ENCODE measurements at places on chromosomes 12 and 14.

DNA sequence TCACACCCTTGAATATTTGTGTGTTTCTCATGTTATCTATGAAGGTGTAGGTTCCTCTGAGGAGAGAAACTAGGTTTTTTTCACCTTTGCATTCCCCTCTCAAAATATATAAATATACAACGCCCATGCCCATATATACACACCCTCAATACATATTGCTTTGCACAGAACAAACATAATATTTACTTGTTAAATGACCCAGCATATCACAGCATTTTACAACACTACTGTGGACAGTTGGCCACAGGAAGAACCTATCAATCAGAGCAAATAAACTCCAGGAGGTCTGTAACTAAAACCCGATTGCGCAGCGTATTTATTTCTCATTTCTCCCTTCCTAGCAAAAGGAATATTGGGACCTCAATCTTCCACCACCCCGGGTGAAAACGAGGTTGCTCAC lies 196.0 kb downstream of the SLC5A8 start:
- DNase-seq = no peak

GRCh38 chr12:114703060-114703493 lies 19.1 kb upstream of the TBX3 start:
- no peak for DNase-seq

GRCh38 chr12:7012024-7012607 lies 6.2 kb downstream of the LPCAT3 start:
- no peak for DNase-seq

DNA sequence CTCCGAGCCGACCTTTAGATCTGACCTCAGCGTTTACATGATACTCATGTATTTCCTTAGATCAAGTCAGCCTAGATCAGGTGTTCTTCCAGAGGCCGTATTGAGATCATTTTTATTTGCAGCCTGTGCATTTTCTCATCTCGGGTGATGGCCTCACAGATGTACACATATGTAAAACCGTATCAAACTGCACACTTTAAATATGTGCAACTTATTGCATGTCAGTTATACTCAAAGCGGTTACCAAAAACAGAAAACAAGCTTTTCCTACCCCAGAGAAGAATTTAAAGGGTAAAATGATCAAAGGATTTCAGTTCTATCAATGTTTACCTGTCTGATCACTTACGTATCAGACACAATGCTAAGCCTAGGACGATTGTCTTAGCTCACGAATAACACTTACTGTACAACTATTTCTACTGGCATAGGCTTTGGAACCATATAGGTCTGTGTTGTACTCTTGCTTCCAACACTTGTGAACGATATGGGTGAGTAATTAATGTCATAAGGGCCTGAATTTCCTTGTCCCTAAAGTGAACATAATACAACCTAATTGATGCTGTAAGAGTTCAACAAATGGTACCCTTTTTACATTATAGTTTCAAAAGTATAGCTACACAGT lies 628 bp upstream of the LLPH start:
- no peak for DNase-seq

DNA sequence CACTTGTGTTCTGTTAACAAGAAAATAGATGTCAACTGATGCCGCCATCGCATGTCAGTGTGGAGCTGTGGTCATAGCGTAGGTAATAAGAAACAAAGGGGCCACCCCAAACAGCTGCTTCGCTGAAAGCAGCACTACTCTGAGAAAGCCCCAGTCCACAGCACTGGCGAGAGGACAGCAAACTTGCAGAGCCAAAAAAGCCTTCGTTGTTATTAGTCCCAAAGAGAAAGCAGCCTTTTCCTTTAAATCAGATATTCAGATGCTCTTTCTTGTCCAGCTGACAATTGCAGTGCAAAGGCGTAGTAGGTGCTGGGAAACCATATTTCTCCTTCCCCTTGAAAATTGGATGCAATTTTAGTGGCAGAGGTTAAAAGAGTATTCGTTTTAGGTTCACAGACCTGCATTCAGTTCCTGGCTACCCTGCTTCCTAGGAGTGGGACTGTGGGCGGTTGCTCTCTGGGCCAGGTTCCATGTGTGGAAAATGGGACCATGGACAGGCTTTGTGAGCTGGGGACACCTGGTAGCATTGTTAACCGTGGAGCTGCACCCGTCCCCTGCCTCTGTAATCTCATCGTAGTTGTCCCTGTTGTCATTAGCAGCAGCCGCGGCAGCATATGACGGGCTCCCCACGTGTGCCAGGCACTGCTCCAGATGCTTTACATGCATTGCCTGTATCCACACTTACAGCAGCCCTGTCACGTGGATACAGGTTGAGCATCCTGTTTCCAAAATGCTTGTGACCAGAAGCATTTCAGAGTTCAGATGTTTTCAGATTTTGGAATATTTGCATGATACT lies 54.2 kb downstream of the ELK3 start:
- no peak for DNase-seq

DNA sequence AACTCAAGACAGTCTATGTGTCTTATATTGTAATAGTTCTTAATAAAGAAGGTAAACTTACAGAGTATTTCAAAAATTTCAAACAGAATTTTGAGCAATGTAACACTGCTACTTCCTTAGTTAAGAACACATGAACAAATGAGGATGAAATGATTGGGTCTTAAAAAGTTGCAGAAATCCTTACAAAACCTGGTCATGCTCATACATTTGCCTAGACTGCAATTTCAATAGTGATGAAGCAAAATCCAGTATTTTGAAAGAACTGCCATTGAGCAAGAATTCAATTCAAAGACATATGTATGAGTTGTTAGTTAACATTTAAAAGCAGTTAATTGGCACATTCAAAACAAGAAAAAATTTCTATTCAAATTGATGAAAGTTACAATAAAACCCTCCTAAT lies 17.8 kb upstream of the HIF1A start:
- DNase-seq = no peak

DNA sequence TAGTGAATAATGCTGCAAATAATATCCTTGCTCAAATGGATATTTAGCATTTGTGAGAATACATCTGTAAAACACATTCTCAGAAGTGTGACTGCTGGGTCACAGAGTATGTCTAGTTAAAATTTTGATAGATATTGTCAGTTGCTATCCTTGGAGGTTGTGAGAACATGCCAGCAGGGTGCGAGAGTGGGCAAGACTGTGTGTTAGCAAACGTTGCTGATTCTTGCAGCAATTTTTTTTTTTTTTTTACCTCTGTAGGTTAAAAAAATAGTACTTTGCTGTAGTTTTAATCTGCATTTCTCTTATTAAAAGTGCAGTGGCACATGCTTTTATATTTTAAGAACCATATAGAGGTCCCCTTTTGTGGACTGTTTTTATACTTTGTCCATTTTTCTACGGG lies 4.5 kb upstream of the NYNRIN start:
- DNase-seq = no peak

DNA sequence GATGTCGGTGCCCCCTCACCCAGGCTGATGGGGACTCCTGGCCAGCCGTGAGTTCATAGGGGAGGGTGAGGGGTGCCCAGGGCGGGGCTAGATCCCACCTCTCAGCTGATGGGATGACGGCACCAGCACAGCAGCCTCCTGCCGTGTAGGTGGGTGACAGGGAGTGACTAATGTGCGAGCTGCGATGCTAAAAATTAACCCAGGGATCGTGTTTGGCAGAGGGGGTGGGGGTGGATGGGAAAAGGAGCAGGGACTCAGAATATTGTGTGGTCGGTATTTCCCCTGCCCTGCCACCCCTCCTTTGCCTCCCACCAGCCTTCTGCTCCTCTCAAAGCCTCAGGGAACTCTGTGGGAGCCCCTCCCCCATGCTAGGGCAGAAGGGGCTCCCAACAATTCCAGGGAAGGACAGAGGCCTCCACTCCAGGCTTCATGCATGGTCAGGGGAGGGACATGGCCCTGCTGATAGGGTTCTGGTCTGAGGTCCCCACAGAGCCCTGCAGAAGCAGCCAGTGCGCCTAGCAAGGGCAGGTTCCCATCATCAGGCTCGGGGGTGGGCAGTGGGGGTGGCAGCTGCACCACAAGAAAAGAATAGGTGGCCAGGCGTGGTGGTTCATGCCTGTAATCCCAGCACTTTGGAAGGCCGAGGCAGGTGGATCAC lies 12.5 kb downstream of the TAMALIN start:
- DNase-seq = no peak

DNA sequence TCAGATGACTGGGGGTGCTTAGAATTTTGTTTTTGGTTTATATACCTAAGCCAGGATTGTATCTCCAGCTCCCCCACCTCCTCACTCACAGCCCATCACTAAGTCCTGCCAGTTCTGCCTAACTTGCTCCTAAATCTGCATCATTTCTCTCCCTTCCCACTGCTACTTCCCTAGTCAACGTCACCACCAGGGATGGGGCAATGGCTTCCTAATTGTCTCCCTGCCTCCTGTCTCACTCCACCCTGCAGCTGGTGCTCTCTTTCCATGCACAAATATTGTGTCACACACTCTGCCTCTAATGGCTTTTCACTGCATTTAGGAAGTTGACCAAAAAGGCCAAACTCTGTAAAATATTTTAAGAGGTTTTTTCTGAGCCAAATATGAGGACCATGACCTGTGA lies 11.5 kb downstream of the OAS2 start:
- DNase-seq = no peak

DNA sequence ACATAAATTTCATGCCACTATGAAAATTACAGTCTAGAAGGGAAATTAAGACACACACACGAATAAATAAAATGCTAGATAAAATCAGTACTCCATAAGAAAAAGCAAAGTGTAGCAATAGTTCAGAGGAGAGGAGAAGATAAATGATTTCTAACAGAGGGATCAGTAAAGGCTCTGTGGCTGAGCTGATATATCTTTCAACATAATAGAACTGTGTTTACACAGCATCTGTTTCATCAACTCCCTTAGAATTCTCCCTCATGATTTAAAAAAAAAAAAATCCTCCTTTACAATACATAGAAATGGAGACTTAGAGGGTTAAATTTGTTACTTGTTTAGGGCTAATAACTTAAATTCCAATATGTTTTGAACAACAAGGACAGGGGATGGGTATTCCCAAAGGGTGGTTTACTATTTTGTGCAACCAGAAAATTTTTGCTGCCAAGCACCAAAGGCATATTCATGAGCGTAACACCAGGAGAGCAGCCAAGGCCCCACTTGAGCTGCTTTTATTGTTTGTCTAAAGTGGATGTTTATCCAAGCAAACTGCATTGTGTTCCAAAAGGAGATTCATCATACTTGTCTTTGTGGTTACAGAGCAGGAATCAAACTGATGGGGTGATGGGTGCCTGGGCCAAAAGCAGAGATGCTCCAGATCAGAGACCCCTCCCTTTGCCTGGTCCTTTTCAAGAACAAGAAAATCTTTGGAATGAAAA lies 162.7 kb downstream of the BMP4 start:
- no peak for DNase-seq

DNA sequence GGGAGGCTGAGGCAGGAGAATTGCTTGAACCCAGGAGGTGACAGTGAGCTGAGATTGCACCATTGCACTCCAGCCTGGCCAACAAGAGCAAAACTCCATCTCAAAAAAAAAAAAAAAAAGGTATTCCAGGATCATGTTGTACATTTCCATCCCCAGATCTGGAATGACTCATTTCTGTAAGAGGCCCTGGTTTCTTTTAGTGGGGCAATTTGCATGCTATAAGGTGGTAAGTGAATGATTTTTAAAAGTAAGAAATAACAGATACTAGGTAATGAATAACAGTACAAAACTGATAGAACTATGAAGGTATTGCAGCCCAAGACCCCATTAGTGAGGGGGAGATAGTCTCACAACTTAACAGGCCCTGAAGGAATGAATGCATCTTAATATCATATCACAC lies 17.7 kb upstream of the ADCK1 start:
- no peak for DNase-seq

- DNase-seq = no peak
Observed at GRCh38 chr12:62728741-62729140, 206.2 kb downstream of the PPM1H start.

GRCh38 chr14:105742531-105742848 lies 216.1 kb downstream of the TMEM121 start:
- DNase-seq = no peak

DNA sequence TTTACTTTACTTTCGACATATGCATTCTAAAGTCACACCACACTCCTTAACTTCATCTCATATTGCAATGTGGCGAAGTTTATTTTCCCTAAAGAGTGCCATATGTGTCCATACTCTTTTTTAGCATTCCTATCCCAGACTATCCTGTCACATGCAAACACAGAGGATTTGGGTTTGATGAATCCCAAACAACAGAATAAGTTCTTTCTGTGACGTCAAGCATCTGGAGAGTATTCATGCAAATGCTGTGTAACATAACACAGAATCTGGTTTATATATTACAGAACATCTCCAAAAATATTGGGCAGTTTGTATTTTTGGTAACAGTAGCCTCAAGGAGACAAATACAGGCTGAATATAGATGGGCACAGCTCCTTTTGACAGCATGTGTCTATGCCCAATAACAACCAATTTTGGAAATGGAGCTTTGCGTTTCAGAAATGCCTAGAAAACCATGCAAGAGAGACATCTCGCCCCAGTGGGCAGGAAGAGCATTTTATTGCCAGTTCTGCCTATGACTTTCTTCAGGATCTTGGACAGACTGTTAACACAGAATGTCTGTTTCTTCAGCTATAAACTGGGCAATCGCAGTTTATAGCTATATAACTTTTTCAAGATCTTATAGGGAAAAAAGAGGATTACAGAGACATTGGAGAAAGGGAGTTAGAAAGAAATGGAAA lies 190.8 kb downstream of the ADAMTS20 start:
- peak; percentile 6 for DNase-seq

- no peak for DNase-seq
Observed at GRCh38 chr12:67704071-67704470, 55.5 kb downstream of the DYRK2 start.

- DNase-seq = no peak
Observed at GRCh38 chr14:81273961-81274575, 53.3 kb upstream of the GTF2A1 start.

DNA sequence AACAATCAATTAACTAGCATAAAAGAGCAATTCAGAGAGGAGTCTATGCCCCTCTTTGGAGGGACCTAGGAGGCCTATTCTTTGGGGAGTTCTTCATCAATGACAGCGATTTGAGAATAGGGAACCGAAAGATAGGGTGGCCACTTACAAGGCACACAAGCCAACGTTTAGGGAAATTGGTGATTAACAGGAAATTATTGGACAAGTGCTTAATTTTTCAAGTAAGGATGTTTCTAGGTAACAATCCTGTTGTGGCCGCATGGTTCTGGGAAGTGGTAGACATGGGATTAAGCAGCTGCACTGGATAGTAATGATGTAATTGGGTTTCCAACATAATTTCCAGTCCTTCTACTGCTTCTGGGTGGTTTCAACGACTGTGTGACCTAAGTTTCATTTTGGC lies 83.2 kb downstream of the HMGA2 start:
- no peak for DNase-seq

DNA sequence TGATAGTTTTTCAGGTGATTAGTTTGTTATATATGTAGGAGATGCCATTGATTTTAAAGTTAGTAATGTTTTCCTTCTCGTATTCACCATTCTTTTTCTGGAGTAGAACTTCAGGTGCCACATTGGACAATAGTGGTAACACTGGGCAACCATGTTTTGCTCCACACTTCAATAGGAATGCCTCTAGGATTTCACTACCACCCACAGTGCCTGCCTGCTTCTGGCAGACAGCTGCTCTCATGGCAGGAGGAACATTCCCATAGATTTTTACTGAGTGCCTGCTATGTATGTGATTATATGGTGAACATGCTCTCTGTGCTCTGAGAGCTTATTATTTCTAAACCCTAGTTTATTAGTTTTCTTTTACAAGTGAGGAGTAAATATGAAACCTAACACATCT lies 53.7 kb downstream of the GCH1 start:
- no peak for DNase-seq
